ENCODE measurements at places on chromosomes 4 and X.
A peak's percentile ranks its signal among the peaks of the same experiment; 100 is the strongest.

DNA sequence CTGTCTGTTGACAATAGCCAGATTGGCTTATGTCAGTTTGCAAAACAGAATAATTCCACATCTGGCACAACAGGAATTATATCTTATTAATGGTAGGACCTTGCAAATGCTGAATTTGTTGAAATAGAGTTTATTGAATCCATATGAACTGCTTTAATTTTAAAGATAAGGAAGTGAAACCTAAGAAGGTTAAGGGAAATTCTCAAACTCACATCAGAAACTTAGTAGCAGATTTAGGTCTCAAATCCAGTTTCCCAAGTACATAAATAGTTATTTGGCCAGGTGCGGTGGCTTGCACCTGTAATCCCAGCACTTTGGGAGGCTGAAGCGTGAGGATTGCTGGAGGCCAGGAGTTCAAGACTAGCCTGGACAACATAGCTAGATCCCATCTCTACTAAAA lies 117.1 kb downstream of the HNRNPD start:
- no peak for DNase-seq

DNA sequence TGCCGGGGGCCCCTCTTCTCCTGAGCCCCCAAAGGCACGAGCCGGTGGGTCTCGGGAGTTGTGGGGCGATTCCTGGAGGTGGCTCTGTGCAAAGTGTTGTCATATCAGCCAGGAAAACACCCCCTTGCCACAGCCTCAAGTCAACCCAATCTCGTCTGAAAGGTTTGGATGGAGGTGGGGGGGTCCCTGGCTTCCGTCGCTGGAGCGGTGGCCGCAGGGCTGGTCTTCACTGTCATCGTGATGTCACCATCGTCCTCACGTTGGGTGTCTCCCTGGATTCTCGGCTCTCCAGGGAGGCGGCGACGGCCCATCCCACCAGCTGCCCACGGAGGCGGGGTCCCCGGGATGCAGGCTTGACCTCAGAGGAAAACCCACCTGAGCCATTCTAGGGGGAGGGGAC lies 38.3 kb upstream of the PPP2R3B start:
- no peak for DNase-seq

DNA sequence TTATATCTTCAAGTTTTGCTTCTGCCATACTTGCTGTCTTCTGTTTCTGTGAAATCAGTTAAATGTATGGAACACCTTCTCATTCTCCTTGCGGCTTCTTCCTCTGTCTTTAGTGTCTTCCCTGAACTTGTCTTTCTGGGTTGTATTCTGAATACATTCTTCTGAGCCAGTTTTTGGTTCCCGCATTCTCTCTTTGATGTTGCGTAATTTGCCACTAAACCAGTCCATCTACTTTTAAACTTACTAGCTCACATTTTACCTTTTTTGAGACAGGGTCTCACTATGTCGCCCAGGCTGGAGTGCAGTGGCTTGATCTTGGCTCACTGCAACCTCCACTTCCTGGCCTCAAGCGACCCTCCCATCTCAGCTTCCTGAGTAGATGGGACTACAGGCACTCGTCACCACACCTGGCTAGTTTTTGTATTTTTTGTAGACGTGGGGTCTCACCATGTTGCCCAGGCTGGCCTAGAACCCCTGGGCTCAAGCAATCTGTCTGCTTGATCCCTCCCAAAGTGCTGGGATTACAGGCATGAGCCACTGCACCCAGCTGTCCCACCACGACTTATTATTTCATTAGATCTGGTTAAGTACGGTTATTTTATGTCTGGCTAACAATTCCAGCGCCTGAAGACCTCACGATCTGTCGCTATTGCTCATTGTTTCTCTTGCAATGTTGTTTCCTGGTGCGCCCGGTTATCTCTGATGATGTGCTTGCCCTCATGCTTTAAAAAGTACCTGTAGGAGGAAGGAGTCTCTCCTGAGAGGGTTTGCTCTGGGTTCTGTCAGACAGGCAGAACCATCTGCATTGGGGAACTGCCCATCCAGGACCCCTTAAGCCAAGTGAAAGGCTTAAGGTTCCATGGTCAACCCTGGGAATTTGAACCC lies 9.8 kb upstream of the FAM3A start:
- DNase-seq: no peak

DNA sequence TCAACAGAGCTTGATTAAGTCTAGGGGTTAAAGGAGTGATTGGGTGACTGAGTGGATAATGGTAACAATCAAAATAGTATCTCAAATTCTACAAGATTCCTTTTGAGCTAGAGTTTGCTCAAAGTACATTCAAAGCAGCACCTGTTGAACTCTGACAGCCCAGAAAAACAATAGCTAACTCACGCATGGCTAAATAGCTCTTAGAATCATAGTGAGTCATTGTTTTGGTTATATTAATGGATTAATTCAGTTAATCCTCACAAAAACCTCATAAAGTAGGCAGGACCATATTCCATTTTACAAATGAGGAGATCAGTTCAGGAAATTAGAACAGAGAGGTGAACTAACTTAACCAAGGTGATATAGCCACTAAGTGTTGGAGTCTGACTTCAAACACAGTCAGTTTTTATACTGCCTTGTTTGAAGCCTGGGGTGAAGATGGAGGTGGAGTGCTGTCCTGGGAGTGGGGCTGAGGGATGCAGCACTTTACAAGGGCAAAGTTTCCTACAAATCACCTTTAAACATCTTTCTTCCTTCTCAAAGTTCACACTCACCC lies 35.9 kb upstream of the PPM1K start:
- DNase-seq: no peak

DNA sequence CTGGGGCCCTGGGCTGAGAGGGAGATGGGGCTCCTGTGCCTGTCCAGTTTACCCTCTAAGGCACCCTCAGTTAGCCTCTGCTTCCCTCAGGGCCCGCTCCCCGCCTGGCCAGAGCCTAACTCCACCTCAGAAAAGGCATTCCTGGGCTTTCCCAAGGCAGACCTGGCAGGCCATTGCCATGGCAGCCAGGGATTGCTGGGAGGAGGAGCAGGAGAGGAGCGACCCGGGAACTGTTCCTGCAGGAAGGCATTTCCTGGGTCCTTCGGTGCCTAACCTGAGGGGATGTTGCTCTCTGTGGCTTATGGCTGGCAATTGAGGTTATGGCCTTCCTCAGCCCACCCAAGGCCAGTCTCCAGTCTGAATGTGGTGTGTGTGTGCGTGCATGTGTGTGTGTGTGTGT lies 131.3 kb downstream of the PJA1 start:
- DNase-seq: no peak

- no peak for DNase-seq
Measured at GRCh38 chrX:29587107-29587506, 628.3 kb upstream of the MAGEB2 start.

GRCh38 chr4:108044951-108045686 lies 55.4 kb downstream of the HADH start:
- DNase-seq: no peak

- no peak for DNase-seq
Measured at GRCh38 chr4:11769434-11769833, 340.7 kb upstream of the HS3ST1 start.

GRCh38 chr4:78667325-78667724 lies 108.8 kb upstream of the BMP2K start:
- no peak for DNase-seq

GRCh38 chr4:140901736-140902336 lies 145.7 kb upstream of the TBC1D9 start:
- no peak for DNase-seq

DNA sequence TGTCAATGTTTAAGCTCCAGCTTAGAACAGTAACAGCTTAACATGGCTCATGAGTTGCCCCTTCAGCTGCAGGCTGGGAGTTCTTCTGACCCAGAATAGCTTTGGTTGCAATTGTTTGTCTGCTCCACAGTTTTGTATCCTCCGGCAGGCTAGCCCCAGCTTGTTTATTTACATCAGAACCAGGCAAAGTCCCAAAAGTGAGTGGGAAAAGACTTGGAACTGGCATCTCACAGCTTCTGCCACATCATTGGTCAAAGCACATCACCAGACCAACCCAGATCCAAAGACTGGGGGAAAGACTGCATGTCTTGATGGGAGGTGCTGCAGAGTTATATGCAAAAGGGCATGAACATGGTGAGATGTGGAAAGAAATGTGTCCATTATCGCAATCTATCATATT lies 231.2 kb upstream of the CPEB2 start:
- DNase-seq: no peak

DNA sequence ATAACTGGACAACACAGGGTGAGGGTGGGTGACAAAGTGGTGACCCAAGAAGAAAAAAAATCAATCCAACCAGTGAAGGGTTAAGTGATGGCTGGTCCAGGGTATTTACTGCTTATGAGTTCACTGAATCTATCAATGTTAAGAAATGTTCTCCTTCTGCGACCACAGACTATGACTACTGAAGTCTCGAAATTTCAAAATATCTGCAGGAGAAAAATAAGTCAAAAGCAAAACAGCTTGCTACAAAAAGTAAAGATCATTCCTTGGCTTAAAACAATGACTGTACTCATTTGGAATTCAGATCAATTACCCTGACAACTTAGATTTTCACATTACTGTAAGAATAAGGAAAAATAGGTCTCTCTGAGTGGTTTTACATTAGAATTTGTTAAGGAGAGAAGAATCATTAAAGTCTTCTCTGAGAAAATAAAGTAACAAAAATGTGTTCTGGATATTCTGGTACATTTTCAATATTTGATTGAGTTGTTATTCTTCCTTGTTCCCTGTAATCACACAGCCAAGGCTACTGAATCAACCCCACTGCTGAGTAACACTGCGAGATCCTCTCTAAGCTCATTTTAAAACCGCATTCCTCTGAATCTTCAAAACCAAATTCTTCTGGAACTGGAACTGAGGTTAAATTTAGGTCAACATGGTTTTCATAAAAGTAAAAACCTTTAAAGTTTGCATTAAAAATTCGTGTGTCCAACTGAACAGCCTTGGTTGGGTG lies 22.7 kb downstream of the SMPX start:
- peak; percentile 5 for DNase-seq

DNA sequence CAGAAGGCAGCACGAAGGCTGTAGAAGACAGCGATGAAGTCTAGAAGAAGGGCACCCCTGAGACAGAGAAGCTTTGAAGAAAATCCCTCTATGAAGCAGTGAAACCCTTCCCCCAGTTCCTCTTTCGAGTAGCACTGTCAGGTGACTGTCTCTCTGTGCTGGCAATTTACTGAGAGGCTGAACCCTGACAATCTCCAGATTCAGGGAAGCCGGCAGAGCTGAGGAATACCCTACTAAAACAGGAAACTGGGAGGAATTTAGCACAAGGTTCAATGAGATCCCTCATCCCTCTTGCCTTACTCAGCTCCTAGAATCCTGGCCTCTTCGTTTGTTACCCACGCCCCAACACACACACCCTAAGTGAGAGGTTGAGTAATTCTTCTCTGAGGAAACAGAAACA lies 239.7 kb upstream of the NOCT start:
- DNase-seq: no peak

GRCh38 chrX:6989858-6990257 lies 157.7 kb upstream of the STS start:
- no peak for DNase-seq

DNA sequence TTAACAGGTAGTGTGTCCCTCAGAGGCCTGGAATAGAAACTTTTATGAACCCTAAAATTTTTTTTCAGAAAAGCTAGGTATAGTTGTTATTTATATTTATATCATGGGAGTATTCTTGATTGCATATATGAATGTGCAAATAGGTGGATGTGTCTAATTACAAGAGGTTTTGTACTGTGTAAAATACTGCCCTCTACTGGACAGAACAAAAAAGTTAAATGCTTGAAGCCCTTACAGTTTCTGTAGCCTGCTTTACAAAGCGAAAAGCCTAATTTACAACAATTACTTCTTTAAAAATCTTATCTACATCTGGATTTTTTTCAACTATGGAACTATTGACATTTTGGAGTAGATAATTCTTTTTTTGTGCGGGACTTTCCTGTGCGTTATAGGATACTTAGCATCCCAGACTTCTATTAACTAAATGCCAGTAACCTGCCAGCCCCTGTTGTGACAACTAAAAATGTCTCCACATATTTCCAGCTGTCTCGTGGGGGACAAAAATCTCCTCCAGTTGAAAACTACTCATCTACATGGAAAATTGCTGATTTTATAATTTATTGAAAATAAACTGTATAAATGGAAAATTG lies 35.1 kb downstream of the ENPEP start:
- DNase-seq: peak; percentile 13

- peak; percentile 54 for DNase-seq
Measured at GRCh38 chr4:147714575-147715401, 17.1 kb upstream of the ARHGAP10 start.

GRCh38 chr4:140955641-140956040 lies 177.6 kb downstream of the RNF150 start:
- DNase-seq: no peak

GRCh38 chr4:87938746-87939145 lies 36.8 kb upstream of the SPP1 start:
- DNase-seq: no peak

DNA sequence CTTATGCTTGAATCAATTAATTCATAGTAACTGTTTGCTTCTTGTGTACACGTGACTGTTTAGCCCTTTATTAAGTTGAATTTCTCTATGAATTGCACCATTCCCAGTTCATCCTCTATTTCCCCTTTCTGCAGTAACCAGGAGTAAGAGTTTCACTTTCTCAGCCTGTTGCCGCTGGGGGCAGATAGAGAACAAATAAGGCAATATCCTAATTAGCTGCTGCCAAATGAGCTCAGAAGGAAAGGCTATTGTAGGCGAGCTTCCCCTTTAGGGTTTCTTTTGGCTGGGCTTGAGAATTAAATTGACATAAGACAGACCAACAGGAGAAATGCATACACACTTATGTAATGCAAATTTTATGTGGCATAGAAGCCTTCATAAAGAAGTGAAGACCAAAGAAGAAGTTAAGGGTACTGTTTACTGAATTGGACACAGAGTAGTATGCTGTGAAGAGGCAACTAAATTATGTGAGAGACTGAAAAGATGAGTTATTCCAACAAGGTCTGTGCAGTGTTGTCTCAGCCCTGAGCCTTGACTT lies 1594.7 kb downstream of the TECRL start:
- no peak for DNase-seq

- no peak for DNase-seq
Measured at GRCh38 chr4:189809839-189810238, 130.8 kb upstream of the FRG1 start.

DNA sequence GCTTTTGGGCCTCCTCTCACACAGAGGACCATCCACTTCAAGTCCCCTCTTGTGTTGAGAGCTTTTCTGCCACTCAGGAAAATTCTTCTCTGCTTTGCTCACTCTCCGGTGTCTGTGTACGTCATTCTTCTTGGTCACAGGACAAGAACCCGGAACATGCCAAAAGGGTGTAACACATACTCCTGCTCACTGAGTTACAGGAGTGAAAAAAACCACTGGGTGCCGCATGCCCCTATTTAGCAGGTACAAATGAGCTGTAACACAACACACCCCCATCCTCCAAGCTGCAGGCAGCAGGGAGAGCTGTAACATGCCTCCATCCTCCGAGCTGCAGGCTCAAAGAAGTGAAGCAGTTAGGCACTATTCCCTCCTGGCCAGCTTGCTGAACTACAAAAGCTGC lies 13.0 kb upstream of the CXCL2 start:
- no peak for DNase-seq

GRCh38 chrX:120560405-120560841 lies 339 bp downstream of the CUL4B start:
- DNase-seq: no peak

DNA sequence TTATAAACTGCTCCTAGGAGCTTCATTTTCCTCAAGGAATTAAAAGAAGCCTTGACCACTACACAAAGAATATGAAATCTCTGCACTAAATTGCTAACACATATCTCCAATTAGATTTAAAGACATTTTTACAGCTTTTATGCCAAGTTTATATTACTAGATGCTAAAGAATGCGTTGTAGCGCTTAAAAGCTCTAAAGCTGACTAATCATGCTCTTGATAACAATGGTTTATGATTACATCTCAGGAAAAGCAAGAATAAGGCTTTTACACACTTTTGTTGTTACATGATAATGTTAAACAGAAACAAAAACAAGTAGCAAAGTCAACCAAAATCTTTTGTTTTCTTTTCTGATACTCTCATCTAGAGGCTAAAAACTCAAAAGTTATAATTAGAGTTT lies 44.7 kb downstream of the SLC10A7 start:
- DNase-seq: no peak
